T-cell (primary cell): ENCODE measurements at places on chromosomes 7 and 10. TPM values are rescaled to one million over a fixed set of nuclear protein-coding genes. Genes with fewer than 3 reads are reported as not detected.

DNA sequence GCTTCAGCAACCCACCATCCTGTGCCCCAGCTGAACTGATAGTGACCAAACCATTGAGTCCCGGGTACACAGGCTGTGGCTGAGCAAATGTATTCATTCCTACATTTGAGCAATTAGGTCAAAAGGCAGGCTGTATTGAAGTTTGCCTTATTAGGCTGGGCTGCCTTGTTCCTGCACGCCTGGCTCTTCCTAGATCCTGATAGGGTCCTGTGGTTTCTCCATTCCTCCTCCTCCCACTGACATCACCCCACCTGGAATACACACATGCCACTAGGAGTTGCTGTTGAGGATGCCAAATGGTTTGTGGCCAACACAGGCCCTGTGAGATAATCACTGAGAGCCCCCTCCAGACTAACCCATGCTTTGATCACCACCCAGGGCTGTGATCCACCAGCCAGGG lies 66.4 kb upstream of the FGFR2 start:
- no peak for DNase-seq
- peaks cover 21% of the 10 kb centered on the region for H3K27me3 ChIP-seq
- H3K27ac ChIP-seq: no peak overlapping the region

DNA sequence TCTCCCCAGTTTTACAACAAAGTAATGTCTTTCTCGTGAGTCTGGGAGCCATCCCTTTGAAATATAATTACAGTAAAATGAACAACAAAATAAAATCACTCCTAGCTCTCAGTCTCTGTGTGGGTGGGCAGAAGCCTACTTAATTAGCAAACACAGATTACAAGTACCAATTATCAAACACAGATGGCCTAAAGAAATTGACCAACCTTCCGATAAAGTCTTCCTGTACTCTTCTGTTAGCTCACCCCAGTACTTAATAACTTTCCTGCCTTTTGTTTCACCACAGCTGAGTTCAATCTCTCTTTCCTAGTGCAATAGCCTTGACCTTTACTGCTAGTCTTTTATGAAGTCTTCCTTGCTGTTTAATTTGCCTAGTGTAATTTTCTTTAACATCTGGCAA lies 719.2 kb upstream of the MBL2 start:
- no peaks in the 10 kb centered on the region for H3K36me3 ChIP-seq
- H3K27ac ChIP-seq: no peak overlapping the region
- no peak for DNase-seq

DNA sequence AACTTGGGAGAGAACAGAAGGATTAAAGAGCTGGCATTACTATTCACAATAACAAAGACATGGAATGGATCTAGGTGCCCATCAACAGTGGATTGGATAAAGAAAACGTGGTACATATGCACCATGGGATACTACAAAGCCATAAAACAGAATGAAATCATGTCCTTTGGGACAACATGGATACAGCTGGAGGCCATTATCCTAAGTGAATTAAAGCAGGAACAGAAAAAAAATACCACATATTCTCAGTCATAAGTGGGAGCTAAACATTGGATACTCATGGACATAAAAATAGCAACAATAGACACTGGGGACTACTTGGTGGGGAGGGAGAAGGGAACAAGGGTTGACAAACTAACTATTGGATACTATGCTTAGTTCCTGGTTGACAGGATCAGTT lies 133.2 kb upstream of the ITGB1 start:
- H3K27me3 ChIP-seq: no peaks in the 10 kb centered on the region
- no peak for DNase-seq
- H3K4me1 ChIP-seq: peaks cover 14% of the 10 kb centered on the region
- no peak overlapping the region for H3K4me3 ChIP-seq
- no peaks in the 10 kb centered on the region for H3K36me3 ChIP-seq

KAZALD1 gene
- total RNA-seq: not detected
